ENCODE measurements at places on chromosomes 11 and 22.

- DNase-seq: no peak
Measured at GRCh38 chr11:30257058-30257457, 26.2 kb downstream of the FSHB start.

- no peak for DNase-seq
Measured at GRCh38 chr22:43528601-43529360, 117.0 kb downstream of the MPPED1 start.

- no peak for DNase-seq
Measured at GRCh38 chr11:117484156-117484555, 156.5 kb downstream of the CEP164 start.

GRCh38 chr11:19071255-19071654 lies 10.7 kb upstream of the MRGPRX2 start:
- DNase-seq: peak; percentile 64

DNA sequence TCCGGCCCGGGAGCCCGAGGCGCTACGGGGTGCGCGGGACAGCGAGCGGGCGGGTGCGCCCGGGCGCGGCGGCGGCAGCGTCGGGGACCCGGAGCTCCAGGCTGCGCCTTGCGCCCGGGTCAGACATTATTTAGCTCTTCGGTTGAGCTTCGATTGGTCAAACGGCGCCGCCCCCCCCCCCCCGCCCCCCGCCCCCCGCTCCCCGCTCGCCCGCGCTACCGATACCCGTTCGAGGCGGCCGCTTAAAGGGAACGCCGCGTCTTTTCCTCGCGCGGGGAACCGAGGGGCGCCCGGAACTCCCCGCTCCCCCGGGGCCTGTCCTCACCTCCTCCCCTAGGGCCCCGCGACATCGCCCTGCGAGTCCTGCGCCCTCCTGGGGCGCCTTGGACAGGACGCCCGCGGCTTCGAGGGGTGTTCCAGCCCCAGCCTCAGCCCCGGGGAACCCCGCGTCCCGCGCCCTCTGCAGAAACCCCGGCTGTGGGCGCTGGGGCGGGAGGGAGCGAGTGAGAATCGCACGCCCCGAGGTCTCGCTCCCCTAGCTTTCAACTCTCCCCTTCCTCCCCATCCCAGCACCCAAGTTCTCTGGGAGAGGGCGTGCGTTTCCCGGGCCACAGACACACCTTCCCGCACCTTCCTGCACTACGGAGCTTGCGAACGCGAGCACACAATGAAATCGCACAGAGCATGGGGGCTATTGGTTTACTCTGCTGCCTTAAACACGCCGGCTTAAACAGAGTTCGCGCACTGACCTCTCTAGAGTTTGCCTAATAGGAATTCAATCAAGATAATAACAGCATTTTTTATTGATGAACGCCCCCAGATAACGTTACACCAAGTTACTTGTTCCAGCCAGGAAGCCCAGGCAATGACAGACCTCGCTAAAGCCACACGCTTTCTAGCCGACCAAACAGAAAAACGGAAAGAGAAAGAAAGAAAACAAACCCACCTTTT lies at the start of gene BDNF:
TSS of gene BDNF (minus strand) at position 105 of the 951 bp plus-strand sequence. CDS start 41,891 bp downstream, outside the sequence.
- DNase-seq: peak; percentile 24

DNA sequence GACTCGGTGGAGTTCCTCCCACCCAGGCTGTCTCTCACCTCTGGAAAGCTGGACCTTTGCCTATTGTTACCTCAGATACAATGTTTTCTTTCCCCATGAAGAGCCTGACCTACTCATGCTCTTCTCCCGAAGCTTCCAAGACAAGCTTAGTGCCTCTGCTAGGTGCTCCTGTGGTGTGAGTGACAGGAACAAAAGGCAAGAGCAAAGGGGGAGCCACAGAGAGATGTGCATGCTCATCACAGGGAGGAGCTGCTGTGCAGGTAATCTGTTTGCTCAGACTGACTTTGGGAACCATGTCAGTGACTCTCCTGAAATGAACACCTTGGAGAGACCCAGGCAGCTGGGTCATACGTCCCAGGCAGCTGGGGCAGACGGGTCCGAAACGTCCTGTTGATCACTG lies 53.6 kb upstream of the VSTM5 start:
- DNase-seq: no peak

DNA sequence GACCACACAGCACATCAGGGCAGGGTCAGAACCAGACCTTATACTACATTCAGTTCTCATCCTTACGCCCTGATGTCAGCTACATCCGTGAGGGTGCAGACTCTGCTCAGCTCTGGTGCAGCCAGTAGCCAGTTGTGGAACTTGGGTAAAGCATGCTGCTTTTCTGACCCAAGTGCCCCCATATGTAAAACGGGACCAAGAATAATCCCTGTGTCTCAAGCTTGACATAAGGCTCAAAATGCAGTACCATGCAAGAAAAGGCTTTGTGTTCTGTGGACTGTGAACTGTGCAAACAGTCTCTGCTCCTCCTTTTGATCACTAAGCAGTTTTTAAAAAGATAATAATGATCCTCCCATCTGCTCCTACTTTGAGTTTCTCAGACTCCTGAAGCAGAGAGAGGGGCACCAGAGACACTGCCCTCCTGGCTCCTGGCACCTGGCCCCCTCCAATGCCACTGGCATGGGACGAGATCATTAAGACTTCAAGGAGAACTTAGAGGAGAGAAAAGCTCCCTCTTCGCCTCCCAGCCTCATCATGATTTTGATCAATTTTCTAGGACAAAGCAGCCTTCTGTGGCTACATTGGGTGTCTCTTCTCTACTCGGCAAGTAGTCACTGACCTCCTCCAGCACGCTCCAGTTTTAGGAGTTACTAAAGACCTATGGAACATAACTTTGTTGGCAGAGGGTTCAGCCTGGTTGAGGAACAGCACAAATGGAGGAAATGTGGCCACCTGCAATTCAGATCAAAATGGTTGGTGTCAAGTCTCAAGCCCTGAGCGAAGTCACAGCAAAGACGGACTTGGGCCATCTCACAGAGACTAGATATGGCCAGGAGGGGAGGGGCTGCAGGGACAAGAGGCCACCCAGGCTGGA lies 23.9 kb downstream of the IL10RA start:
- DNase-seq: no peak

- DNase-seq: no peak
Measured at GRCh38 chr11:129703846-129704245, 111.8 kb upstream of the TMEM45B start.

DNA sequence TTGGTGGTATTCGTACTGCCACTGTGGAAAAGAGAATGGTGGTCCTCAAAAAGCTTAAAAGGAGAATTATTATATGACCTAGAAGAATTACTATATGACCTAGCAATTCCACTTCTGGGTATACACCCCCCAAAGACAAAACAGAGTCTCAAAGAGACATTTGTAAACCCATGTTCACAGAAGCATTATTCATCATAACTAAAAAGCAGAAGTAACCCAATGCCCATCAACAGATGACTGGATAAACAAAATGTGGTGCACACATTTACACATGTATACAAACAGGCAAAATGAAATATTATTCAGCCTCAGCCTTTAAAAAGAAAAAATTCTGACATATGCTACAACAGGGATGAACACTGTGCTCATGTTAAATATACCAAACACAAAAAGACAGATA lies 89.4 kb downstream of the ARHGAP32 start:
- DNase-seq: no peak

DNA sequence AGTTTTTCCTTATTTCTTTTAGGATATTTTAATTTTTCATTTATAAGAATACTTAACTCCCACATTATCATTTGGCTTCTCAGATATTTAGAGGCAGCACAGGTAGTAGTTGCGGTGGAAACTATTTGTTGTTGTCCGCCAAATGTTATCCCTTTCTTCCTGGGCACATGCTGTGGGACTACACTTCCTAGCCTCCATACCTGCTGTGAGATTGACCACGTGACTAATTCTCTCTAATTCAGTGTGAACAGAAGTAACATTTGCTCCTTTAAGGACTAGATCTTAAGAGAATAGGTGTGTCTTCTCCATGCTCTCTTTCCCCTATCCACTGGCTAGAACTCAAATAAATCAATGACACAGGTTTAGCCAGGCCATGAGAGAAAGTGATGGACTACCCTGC lies 136.5 kb downstream of the ATG16L2 start:
- DNase-seq: no peak

DNA sequence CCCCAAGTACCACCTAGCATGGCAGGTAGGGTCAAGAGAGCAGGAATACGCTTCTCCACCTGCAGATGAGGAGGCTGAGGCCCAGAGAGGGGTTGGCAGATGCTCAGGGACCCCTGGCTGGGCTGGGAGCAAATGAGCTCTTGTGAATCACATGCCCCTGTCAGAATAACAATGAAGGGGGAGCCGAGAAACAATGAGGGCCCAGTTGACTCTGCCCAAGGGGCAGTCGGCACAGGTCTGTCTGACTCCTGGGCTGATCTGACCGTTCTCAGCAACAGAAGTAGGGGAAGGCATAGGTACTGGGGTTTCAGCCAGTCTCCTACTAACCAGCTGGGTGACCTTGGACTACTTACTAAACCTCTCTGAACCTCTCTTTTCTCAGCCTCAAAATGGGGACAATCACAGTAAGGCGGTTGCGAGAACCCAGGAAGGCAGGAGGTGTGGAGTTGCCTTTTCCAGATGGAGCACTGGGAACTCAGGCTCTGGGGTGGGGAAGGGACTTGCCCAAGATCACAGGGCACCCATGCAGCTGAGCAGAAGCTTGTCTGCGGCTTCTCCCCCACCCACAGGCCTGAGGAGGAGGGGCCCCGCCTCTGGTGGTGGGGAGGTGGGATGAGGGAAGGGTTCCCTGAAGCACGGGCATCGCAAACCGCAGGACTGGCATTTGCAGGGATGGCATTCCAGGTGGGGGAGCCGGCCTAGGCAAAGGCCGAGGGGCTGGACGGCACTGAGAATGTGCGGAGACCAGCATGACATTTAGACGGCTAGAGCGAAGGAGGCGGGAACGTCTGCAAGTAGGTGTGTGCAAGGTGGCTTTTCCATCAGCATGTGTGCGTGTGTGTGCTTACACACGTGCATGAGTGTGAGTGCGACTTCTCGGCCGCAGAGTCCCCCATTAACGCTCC lies 163.0 kb downstream of the MN1 start:
- no peak for DNase-seq

DNA sequence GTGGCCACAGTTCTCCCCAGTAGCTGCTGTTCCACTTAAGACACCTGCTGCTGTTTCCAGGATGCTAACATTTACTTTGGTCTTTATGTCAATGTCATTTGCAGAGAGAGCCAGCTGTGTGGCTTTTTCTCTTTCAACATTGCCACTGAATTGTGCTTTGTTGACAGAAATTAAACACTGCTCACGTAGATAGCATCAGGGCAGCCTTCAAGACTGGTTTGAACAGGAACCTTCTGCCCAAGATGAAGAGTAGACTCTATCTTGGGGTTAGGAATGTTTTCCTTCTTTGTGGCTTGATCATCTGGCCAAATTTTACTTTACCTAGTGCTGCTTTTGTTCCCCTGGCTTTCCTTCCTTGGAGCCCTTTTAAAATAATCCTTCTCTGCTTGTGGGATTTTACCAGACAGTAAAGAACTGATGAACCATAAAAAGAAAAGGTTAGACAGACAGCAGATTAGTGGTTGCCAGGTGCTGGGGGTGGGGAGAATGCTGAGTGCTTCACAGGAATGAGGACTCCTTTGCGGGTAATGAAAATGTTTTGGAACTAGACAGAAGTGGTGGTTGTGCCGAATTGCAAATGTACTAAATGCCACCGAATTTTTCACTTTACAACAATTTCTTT lies 22.7 kb upstream of the XBP1 start:
- DNase-seq: no peak

GRCh38 chr11:134171951-134172350 lies 51.8 kb downstream of the NCAPD3 start:
- DNase-seq: no peak

DNA sequence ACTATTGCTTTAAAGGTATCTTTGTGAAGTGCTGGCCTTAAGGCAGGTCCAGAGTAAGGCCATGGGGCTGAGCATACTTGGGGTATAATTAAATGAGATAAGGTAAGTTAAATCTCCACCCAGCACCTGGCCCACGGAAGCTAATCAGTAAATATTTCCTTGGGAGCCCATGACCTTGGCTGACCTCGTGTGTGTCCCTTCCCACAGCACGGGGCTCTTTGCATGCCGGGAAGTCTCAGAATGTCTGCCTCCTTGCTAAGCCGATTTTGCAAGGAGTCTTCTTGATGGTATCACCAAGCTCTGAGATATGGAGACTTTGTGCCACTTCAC lies 46.5 kb downstream of the ADM start:
- no peak for DNase-seq

- DNase-seq: no peak
Measured at GRCh38 chr11:122803716-122804115, 34.6 kb upstream of the CRTAM start.

GRCh38 chr22:36617694-36618522 lies 85.6 kb downstream of the CACNG2 start:
- no peak for DNase-seq

GRCh38 chr11:73578592-73579185 lies 19.2 kb downstream of the FAM168A start:
- DNase-seq: no peak

GRCh38 chr22:11627436-11627797 lies 3900.6 kb upstream of the OR11H1 start:
- DNase-seq: no peak

DNA sequence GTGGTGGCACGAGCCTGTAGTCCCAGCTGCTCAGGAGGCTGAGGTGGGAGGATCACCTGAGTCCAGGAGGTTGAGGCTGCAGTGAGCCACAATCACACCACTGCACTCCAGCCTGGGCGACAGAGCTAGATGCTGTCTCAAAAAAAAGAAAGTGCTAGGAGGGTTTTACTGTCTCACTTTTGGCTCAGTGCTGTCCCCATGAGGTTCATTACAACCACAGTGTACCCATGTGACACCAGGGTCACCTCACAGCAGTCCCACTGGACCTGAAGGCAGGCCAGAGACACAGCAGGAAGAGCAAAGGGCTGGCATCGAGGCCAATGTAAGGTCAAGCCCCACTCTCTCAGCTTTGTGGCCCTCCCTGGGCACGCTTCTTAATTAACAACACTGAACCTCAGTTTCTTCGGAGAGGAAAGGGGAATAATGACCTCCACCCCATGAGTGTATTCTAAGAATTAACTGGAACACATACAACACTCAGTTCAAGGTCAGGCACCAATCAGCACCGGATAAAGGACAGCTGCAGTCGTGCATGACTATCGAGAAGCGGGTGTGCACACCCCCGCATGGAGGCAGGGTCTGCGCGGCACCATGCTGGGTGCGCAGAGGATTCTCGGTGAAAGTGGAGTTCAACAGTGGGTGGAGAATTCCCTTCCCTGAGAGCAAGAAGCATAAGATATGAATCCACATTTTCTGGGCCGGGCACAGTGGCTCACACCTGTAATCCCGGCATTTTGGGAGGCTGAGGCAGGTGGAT lies 30.9 kb upstream of the BAIAP2L2 start:
- DNase-seq: no peak
